ENCODE measurements at places on chromosomes 3 and 15.

- no peak for DNase-seq
Observed at GRCh38 chr3:172177046-172177445, 137.7 kb downstream of the FNDC3B start.

- no peak for DNase-seq
Observed at GRCh38 chr3:115913069-115913686, 289.9 kb downstream of the GAP43 start.

GRCh38 chr15:60480149-60480548 lies 1.2 kb upstream of the ICE2 start:
- no peak for DNase-seq

DNA sequence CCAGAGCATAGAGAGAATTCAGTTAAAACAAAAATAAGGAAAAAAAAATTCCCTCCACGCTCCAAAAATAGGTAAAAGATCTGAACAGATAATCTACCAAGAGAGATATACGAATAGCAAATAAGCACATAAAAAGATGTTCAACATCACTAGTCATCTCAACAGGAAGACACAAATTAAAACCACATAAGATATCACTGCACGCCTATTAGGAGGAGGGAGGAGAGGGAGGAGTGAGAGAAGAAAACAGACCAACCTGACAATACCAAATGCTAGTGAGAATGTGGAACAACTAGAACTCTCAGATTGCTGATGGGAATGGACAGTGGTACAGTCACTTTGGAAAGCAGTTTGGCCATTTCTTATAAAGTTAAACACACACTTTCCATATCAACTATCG lies 212.5 kb downstream of the FMN1 start:
- DNase-seq = no peak

- no peak for DNase-seq
Observed at GRCh38 chr3:78506581-78507195, 1261.1 kb downstream of the ROBO1 start.

- no peak for DNase-seq
Observed at GRCh38 chr3:30691944-30692343, 85.5 kb downstream of the TGFBR2 start.

DNA sequence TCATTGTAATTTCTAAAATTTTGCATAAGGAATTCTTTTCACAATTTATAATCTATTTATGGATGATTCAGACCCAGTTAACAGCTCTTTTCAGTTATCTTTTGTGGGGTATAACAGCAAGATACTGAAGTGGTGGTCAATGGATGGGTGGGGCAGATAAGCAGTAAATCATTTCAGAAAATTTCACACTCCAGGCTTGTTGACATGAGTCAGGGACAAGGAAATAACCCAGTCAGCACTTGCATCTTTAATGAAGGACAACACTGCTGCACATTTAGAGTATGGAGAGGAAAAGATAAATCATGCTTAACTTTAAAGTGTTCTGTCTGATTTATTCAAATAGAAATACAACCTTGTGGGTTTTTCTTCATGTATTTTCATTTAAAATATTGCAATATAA lies 181.6 kb downstream of the ROBO1 start:
- DNase-seq = no peak

GRCh38 chr15:90071220-90071807 lies 31.0 kb downstream of the IDH2 start:
- peak; percentile 80 for DNase-seq

DNA sequence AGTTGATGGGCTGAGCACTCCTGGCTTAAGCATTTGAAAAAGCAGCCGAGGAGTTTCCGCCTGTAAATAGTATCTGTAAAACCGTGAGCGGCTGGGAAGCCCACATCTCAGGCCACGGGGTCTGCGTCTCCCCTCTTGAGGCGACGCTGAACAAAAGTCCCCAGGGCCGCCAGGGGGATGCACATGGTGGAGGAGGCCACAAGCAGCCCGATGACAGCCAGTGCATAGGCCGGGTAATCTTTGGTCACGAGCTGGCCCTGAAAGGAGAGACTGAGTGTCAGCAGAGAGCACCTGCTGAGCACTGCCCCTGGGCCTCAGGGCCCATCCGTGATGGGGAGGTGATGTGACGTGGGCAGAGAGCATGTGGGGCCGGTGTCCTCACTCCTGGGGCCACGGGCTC lies 37.5 kb downstream of the SLC6A20 start:
- peak; percentile 30 for DNase-seq

- no peak for DNase-seq
Observed at GRCh38 chr3:50381383-50381782, 22.1 kb upstream of the TMEM115 start.

DNA sequence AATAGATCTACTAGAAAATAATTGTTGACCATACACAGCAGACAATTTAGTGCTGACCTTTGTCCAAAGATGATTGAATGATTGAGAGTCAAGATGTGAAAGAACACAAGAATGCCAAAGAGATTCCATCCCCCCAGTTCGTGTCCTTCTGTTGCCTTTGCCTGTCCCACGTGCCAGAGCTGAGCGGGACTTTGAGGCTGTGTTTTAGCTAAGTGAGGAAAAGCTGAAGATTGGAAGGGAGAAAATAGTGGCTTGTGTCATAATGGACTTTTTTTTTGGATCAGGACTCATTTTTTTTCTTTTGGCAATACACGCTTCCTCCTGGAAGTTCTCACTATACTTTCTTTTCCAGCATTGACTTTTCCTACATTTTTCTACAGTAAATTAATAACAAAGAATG lies 206.6 kb upstream of the MDFIC2 start:
- DNase-seq = no peak

- no peak for DNase-seq
Observed at GRCh38 chr3:109023656-109024254, 70.1 kb upstream of the GUCA1C start.

- no peak for DNase-seq
Observed at GRCh38 chr3:101375586-101375985, 55.2 kb upstream of the IMPG2 start.

- no peak for DNase-seq
Observed at GRCh38 chr3:156479604-156480003, 75.3 kb downstream of the SSR3 start.

GRCh38 chr3:79729096-79729495 lies 38.7 kb downstream of the ROBO1 start:
- no peak for DNase-seq

GRCh38 chr15:86649277-86649676 lies 569.6 kb downstream of the AGBL1 start:
- no peak for DNase-seq

- no peak for DNase-seq
Observed at GRCh38 chr3:173529062-173529711, 131.6 kb downstream of the NLGN1 start.

GRCh38 chr3:99762901-99763300 lies 54.8 kb upstream of the CMSS1 start:
- no peak for DNase-seq

Measured in left lobe of liver (tissue), 2 donors.